Stimulated activated CD8-positive, alpha-beta memory T cell treated with anti-CD3 and anti-CD28 coated beads, Interleukin-12 subunit alpha, Interleukin-12 subunit beta, amount 100 ng/mL, for 1 hour (primary cell): ENCODE measurements at places on chromosomes 11 and 22.

DNA sequence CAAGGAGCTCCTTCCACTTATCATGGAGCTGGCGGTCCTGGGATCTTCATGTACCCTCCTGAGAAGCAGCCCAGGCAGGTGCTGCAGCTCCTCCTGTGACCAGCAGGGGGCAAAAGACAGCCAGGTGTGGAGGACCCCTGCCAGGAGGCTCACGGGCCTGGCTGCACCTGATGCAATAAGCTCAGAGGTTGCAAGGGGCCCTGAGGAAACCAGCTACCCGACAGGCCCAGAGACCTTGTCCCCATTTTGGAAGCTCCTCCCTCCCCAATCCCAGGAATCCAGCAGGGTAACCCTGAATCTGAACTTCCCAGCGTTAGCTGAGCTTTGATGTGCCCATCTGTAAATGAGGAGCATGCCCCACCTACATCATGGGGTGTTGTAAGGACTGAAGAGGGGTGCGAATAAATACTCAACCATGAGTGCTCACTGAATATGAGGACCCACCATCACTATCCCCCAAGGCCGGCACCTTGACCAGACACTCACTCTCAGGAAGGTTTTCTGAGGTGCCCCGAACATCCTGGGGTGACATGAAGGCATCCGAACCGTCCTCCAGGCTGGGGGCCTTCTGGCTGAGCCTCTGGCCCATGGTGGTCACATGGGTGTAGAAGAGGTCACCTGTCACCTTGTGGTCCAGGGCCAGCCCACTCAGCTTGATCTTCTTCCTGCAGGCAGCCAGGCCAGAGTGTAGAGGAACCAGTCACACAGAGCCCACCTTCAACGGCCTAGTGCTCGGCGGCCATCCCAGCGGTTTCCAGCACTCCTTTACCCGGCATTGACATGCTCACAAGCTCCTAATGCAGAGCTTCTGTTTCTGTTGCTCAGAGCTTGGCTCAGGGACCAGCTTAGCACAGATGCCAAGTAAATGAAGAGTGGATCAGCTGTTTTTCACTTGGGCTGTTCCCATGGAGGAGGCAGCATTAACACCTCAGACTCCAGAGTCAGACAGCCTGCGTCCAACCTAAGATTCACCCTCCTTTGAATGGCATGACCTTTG lies 21.7 kb downstream of the SLC43A1 start:
- peak; percentile 63 for DNase-seq

DNA sequence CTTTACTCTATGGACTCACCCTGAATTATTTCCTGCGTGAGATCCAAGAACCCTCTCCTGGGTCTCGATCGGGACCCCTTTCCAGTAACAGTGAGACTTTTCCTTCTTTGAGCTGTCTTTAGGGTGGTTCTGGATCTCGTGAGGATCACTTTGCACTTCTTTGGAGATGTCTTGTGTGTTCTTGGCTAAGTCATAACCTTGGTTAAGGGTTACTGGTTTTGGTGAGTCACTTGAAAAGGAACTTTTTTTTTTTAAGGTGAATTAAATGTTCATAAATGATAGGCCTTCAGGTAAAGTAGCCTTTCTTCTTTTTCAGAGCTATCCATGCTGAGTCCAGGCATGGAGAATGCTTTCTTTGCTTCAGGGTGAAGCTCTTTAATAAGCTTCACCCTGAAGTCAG lies 19.4 kb upstream of the GSTP1 start:
- DNase-seq, result no peak

DNA sequence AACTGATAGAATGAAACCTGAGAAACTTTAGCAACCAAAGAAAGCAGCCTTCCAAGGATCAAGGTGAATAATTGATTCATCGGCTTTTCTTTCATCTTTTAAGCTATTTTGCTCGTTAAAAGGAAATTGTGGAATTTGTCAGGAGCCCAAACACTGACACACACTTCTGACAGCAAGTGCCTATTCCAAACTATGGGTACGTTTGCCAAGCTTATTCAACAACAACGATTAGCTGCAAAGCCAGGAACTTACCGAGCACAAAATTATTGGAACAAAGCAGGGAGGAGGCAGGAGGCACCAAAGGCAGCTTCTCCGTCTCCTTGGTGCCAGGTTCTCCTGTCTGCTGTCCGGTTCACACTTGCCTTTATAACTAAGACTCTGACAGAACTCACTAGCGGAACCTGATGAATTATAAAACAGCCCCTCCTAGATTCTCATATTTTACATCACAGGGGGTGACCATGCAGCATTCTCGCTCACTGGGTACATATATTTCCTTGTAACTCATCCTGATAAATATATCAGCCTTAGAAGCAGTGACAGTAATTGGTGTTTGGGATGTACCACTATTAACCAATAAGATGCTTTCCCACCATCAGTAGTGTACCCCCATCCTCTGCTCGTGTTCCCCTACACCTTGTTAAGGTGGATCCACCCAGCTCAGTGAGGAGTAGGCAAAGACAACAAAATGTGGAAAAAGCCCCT lies 395.9 kb upstream of the CCDC90B start:
- DNase-seq, result no peak

DNA sequence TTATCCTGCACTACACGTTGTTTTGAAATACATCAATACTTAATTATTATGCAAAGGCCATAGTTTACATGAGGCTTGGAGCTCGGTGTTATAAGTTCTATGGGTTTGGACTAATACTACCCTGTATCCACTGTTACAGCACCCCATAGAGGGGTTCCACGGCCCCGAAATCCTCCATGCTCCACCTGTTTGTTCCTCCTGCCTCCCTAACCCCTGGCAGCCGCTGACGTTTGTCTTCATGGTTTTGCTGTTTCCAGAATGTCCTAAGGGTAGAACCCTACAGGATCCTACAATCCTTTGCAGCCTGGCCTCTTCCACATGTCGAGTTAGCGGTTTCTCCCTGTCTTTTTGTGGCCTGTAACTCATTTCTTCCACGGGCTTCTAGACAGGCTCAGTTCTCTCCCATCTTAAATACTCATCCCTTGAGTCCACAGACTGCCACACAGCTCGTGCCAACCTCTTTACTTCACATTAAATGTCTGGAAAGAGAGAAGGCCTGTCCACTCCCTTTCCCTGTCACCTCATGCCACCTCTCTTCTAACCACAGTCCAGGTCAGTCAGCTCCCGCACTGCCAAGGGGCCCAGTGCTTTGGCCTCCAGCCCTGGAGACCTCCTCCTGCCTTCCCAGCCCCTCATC lies 42.4 kb upstream of the TH start:
- DNase-seq, result no peak

- no peak for DNase-seq
Observed at GRCh38 chr11:80451105-80451504, 1010.3 kb upstream of the TENM4 start.

DNA sequence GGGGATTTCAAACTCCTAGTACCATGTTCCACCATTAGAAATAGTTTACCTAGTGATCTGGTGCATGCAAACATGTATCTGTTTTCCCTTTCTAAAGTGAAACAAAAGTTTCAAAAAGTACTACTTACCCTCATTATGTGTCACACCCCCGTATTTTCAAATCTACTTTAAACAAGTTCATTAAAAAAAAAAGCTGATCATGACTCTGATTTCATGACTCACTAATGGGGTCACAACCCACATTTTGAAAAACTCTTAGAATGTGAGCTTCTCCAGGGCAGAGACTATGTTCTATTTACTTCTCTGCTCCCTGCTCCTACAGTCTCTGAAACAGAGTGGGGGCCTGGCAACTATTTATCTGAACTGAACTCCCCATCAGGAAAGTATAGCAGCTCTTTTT lies 18.2 kb downstream of the CHRM1 start:
- DNase-seq, result no peak

GRCh38 chr22:43567691-43568324 lies 156.0 kb downstream of the MPPED1 start:
- DNase-seq, result no peak

- DNase-seq, result no peak
Observed at GRCh38 chr11:61586792-61587430, 6.0 kb upstream of the SYT7 start.

DNA sequence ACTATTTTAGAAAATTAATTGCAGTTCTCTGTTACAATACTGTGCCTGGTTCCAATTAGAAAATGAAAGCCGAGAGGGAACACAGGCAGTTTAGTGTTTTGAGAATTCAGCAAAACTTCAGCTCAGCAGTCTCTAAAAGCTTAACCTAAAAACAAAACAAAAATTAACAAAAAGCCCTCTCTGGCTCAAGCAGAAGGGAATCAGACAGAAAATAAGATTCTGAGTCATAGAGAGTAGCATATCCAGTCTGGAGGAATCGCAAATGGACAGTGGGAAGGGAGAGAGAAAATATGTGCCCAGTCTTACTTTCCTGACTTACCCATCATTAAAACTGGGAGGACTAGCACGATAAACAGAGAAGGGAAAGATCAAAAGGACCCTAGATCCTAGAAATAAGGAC lies 38.1 kb upstream of the CHRM4 start:
- DNase-seq, result no peak
